ENCODE measurements at places on chromosomes 3 and 15. TPM values are rescaled to one million over a fixed set of nuclear protein-coding genes. Genes with fewer than 3 reads are reported as not detected.

- no peak for DNase-seq
Measured at GRCh38 chr3:193564012-193564411, 9.3 kb upstream of the ATP13A4 start.

GPR149 gene
- not detected for total RNA-seq

DNA sequence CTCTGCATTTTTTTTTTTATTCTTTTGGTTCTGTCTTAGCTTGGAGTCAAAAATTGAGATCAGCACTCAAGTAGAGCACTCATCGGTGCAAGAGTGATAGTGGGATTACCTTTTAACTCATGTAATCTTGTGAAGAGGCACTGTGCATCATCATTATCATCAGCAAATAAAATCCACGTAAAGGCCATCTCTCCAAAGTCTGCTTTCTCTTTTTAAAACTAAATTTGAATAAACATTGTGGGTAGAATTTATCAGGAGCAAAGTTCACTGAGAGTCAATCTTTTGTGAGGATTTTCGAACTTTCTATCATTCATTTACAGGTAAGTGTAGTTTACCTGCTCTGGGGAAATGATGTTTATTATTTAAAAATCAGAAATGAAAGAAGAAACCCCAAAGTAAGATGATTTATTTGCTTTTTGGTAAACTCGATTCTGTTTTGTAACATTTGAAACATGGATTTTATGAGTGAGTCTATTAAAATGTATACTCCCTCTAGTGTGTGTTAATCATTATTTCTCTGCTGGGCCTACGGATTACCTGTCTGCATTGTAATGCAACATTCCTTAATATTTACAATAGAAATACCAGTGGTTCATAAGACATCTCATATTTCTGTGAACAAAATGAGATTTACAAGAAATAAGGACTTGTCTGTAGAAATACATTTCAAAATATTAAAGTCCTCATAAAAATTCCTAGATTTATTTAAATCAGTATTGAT lies 327.7 kb upstream of the NAALADL2 start:
- no peak for DNase-seq

DNA sequence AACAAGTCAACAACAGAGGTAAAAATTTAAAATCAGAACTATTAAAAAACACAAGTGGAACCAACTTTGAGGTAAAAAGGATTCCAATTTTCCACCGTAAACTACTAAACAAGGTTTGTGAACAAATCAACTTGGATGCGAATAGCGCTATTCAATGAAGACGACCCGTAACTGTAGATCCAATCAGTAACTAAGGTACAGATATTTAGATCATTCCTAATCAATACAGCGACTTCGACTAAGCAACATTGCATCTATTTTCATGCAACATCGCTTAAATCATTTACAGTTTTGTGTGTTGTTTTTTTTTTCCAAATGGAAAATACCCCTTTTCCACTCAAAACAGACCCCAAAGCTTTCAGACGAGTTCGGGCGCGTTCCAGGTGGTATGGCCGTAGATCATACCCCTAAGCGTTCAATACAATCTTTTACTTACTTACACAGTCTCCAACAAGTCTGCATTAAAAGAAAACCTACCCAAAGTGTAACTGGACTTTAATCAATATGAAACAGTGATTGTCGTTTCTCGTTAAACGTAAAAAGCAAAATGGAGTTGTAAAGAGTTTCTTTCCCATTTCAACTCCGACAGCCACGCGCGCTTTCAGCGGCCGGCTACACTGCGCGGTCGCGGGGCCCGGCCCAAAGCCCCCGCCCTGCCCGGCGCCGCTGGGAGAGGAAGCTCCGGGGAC lies 786 bp downstream of the RHOA start:
- no peak for DNase-seq

DNA sequence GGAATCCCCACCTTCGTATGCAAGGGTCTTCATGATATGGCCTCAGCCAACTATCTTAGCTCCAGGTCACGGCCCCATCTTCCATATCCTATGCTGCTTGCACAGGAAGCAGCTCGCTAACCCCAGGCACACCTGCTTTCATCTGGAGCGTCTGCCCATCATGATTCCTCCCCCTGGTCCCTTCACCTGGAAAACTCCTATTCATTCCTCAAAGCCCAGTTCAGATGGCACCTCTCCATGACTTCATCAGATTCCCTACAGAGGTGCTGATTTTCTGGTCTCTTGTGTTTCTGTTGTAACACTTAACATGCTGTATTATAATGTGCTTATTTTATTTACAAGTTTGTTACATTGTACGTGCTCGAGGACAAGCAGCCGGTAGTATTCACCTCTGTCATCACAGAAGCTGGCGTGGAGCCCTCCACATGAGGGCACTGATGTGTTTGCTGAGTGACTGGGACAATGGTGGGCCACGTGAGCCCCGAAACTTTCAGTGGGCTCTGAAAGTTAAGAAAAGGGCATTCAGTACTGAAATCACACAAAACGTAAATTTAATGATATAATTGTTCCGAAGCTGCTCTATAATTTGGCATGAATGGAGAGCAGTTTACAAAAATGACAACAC lies 16.2 kb downstream of the MUC20 start:
- no peak for DNase-seq

- peak; percentile 22 for DNase-seq
Measured at GRCh38 chr3:5160940-5161858, 26.3 kb upstream of the EDEM1 start.

GNAT1 gene
- total RNA-seq = not detected

DNA sequence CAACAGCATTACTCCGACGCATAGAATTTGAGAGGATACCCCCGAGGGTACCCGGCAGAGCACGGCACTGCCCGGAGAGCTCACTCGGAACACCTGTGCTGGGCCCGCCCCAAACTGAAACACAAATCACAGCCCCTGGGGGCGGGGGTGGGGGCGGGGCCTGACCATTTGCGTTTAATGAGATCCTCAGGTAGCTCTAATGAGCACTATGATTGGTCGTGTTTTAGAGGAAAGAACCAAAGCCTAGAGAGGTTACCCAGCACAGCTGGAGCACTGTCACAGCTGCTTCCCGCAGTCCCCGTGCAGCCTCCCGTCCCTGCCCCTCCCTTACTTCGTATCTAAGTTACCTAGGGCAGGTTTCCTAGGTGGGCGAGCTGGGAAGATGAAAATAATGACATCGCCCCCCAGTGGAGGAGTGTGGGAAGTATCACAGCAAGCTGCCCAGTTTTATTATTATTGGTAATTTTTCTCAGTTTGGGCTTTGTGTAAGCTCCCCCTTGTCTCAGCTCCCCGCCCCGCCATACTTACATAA lies 187.1 kb downstream of the PDE8A start:
- DNase-seq = no peak

- DNase-seq = peak; percentile 69
Measured at GRCh38 chr3:151316267-151316991, at the start of gene GPR87. Gene GPR87, minus strand, starts transcription at chr3:151316820. Its CDS starts 16,720 bp downstream, at chr3:151300100.

HGD gene
- total RNA-seq = not detected

KCNMB3 gene
- total RNA-seq = 1.7 TPM

GALNT15 gene
- total RNA-seq = 0.95 TPM

- no peak for DNase-seq
Measured at GRCh38 chr15:56232058-56232457, 11.6 kb downstream of the RFX7 start.

GRCh38 chr3:63896332-63897030 lies 15.7 kb downstream of the SCAANT1 start:
- no peak for DNase-seq

TMEM207 gene
- total RNA-seq = not detected

DNA sequence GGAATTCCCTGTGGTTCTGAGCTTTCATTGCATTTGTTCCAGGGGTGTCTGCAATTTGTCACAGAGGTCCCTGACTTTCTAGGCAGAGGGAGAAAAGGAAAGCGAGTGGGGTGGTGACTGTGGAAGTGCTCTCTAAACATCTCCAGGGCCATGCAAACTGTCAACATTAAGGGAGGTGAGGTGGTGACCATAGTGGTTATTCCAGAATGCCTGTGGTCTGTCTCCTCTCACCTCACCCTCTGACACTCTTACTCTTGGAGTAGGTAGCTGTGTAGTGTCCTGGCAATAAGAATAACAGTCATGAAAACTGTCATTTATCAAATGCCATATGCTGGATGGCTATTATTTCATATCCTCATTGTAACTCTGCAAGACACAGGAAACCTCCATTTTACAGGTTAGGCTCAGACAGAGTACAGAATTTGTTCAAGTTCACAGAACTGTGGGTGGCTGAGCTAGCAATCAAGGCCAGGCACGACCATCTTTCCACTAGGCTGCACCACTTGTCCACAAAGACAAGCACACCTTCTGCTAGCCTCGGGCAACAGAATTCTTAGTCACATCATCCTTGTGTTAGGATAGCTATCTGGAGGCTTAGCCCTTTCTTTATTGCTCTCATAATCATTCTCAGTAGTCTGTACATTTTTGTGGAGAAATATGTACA lies 179.4 kb downstream of the CD47 start:
- DNase-seq = no peak

MESP2 gene
- not detected for total RNA-seq

ALG1L2 gene
- 0.41 TPM for total RNA-seq

All from astrocyte (in vitro differentiated cells and primary cell).